Osteocyte (in vitro differentiated cells): ENCODE measurements at places on chromosomes 7 and 10. TPM values are rescaled to one million over a fixed set of nuclear protein-coding genes. Genes with fewer than 3 reads are reported as not detected.

The PIK3AP1 gene
- 0.19 and 0.39 TPM in 2 replicates for total RNA-seq

The SYT15 gene
- total RNA-seq = 10.3 and 12.5 TPM in 2 replicates

The MYL10 gene
- total RNA-seq = 0.52 TPM in 1 of 2 replicates, not detected in the other

The ADAM22 gene
- total RNA-seq = 3.0 and 3.5 TPM in 2 replicates

The NAT16 gene
- 0.16 TPM in 1 of 2 replicates, not detected in the other for total RNA-seq

The CPA2 gene
- total RNA-seq = not detected in 2 replicates

The PRKG1 gene
- 10.5 and 10.8 TPM in 2 replicates for total RNA-seq

The NKX1-2 gene
- total RNA-seq = not detected in 2 replicates

The TMEM270 gene
- total RNA-seq = not detected in 2 replicates

The ZNF239 gene
- total RNA-seq = 3.7 and 4.5 TPM in 2 replicates

The SH2D4B gene
- not detected in 2 replicates for total RNA-seq

The PIK3CG gene
- not detected in 2 replicates for total RNA-seq

The CTAGE4 gene
- 1.3 TPM in 1 of 2 replicates, not detected in the other for total RNA-seq

The UPF2 gene
- 19.4 and 20.5 TPM in 2 replicates for total RNA-seq

The ELFN1 gene
- total RNA-seq = 0.62 and 0.73 TPM in 2 replicates

The NUTM2E gene
- total RNA-seq = 0.76 and 0.89 TPM in 2 replicates

The SMNDC1 gene
- total RNA-seq = 28.9 and 31.7 TPM in 2 replicates

The LDB3 gene
- total RNA-seq = 0.37 and 0.46 TPM in 2 replicates
